Stimulated activated CD8-positive, alpha-beta memory T cell treated with anti-CD3 and anti-CD28 coated beads, Interleukin-7, amount 100 ng/mL, for 48 hours (primary cell): ENCODE measurements at places on chromosomes 7 and 10.

GRCh38 chr10:96664563-96664962 is 55.8 kb downstream of the PIK3AP1 start:
- no peak for DNase-seq

GRCh38 chr10:102773986-102774385 is 30.2 kb downstream of the WBP1L start:
- no peak for DNase-seq

DNA sequence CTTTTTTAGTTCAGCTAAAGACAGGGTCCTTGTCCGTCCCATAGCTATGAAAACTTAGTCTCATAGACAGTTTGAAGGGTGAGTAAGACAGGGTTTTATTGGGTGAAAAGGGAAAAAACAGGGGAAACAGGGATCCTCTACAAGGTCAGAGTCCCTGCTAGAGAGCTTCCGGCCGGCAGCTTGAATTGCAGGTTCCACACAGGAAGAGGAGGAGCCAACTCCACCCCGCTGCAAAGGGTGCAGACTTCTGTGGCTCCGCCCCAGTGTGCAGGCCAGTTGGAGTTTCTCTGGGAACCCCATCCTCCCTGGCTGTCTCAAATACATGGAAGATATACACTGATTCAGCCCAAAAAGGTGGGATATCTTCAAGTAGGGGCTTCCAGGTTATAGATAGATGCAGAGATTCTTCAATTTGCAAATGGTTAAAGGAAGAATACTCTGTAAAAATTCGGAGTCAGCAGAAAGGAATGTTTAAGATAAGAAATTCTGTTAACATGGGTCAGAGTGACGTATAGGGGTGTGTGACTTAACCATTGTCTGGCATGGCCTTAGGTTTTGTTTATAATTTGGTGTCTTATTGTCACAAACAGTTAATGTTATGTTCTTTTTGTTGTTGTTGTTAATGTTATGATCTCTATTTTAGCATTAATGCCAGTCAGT is 34.6 kb upstream of the HECW1 start:
- no peak for DNase-seq

- no peak for DNase-seq
Observed at GRCh38 chr7:31043051-31043471, 9.0 kb upstream of the ADCYAP1R1 start.

DNA sequence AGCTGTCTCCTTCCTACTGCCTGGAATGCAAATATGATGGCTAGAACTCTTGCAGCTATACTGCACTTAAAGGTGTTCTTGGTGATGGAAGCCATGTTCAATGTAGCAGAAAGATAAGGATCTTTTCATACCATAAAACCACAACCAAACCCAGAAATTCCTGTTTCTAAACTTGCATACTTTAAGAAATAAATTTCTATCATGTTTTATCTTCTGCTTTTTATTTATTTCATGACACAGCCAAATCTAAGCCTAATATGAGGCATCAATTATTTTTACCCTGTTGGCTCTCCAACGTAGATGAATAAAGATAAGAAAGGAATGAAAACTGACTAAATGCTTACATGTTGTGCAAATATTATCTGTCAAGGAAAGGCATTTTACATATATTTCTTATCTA is 224.1 kb downstream of the DOCK4 start:
- DNase-seq: no peak

DNA sequence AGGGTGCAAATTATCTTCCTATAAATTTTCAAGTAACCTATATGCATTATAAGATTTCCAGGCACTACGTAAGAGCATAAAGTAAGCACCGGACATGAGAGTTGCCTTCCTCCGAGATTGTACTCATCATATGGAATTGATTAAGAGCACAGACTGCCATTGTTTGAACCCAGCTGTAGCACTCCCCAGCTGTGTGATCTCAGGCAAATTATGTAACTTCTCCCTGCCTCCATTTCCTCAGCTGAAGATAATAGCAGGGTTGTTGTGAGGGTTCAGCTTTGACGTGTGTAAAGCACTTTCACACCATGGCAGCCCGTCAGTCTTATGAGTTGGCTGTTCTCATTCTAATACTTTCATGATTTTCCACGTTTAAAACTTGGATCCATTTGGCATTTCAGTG is 122.6 kb downstream of the ITIH5 start:
- no peak for DNase-seq
